ENCODE measurements at places on chromosomes 6 and 20.

GRCh38 chr6:152135755-152136448 is 328.4 kb downstream of the ESR1 start:
- DNase-seq: no peak

DNA sequence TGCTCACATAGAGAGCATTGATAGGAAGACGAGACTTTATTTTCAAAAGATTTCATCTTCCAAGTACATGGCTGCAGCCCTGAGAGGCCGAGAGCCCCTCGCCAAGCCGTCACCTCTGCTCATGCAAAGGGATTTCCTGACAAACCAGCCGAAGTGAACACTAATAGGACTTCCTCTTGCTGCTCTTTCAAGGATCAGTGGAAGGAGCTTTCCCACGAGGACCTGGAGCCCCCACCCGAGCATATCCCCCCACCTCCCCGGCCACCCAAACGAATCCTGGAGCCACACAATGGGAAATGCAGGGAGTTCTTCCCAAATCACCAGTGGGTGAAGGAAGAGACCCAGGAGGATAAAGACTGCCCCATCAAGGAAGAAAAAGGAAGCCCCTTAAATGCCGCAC is 69.3 kb downstream of the PTPN1 start:
- no peak for DNase-seq

- no peak for DNase-seq
These were observed 430.1 kb upstream of the JAG1 start for GRCh38 chr20:11103866-11104265.

GRCh38 chr20:58054082-58054779 is 174.2 kb downstream of the ANKRD60 start:
- DNase-seq: no peak

DNA sequence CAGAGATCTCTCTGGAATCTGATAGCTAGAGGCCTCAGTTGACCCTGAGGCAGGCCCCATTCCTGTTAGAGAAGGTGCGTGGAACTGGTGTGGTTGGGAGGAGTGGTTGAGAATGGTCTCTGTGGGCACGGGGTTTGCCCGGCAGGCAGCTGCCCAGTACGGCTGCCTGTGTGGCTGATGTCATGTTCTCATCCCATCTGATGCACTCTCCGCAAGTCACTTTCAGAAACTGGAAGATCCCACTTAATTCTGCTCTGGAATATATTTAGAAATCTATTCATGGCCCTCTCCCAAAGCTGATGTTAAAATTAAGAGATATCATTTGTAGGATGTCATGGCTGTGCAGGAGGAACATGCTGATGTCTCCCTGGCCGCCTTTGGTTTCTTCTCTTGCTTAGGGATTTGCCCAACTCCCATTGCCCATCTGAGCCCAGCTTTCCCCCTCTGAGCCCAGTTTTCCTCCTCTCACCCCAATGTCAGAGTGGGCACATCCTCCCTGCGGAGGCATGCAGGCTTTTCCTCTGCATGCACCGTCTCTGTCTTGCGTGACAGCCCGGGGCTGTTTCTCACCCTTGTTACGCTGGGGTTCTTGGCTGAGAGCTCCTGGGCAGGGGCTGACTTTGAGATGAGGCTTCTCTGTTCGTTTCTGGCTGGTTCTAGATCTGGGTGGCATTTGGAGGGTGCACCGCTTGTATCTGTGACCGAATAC is 21.0 kb downstream of the PHACTR3 start:
- DNase-seq: no peak

DNA sequence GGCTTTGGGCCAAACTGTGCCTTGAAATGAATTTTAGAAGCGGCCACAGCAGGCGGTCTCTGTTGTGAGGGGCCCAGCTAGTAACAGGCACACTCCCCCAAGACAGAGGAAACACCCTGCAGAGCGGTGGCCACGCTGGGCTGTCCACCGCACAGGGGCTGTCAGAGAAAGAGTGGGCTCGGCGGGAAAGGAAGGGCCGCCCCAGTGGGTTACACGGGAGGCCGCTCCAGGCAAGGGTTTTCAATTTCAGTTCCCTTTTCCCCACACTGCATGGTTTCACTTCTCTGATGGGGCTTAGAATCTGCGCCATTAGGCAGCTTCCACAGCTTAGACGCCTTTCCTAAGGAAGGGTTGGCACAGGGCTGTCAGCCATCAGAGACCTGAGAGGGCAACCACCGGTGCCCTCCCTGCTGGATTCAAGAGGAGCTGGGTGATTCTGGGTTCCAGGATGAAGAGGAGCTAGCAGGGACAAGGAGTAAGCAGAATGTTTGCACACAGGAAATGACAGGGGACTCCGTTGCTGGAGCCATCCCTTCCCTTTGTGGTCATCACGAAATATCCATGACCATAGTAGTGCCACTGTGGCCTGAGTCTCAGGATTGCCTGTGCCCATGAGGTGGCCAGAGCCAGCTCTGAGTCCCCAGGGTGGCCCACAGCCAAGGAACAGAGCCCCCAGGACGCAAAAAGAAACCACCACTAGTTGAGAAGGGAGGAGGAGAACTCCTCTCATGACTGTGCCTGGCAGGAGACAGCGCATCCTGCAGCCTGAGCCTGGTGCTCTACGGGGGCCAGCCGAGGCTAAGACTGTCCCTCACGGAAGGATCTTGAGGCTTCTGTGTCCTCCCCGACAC is 282.7 kb downstream of the NRN1 start:
- DNase-seq: no peak

DNA sequence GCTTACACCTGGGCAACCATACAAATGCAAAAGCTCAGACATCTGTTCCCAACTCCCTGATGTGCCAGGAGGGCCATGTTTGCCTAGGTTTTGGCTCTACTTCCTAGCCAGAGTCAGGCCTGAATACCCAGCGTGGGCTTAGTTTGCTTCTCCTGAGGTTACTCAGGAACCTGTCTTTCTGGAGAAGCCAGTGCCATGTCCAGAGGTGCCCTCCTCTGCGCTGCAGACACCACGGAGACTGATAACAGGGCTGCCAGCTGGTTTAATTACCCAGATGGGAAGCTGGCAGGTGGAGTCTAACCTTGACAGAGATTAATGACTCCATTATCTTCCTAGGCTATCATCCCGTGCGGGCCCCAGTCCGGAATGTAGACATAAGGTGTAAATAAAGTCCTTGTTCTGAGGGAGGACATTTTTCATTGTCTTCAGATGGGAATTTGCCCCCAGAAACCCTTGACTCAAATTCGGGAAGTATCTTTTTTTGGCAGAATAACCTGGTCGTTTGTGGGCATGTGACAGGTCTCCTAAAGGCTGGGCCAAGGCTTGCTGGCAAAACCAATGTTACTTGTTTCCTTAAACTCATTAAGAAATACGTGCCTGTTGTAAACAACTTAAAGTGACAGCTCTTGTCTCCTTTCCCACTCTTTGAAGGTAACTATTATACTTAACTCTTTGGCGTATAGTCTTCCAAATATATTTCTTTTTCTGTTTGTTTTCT is 29.2 kb upstream of the ZNFX1 start:
- DNase-seq: no peak

- DNase-seq: no peak
These were observed 120.8 kb upstream of the BCLAF1 start for GRCh38 chr6:136410201-136411024.

DNA sequence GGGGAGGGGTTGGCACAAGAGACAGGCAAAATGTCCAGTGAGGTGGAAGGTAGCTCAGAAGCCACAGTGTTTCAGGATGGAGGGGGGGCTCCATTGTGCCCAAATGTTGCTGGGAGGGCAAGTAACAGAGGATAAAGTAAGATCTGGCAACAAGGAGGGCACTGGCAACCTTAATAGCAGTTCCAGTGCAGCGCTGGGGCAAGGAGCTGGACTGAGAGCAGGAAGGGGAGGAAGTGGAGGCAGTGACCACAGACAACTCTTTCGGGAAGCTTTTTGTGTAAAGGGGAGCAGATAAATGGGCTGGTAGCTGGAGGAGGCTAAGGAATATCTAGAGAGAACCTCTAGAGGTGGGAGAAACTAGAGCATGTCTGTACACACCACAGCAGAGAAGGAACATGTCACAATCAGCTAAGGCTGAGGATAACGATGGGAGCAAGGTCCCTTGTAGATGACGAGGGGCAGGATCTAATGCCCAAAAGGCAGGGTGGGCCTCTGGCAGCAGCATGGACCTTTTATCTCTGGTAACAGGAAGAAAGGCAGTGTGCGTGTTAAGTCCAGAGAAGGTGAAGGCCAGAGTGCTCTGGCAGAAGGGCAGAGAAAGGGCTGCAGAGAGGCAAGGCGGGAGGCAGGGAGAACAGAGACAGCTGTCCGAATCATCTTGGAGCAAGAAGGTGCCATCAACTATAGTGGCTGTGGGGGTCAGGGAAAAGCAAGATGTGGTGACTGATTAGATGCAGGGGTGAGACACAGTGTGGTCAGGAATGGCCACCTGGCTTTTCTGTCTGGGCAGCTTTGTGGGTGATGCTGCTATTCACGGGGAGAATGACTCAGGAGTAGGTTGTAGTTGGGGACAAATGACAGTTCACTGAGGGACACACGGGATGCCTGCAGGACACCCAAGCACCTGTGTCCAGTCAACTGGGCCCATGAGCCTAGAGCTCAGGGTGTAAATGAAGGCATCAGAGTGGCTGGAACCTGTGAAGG is 17.4 kb downstream of the TMEM242 start:
- DNase-seq: no peak

DNA sequence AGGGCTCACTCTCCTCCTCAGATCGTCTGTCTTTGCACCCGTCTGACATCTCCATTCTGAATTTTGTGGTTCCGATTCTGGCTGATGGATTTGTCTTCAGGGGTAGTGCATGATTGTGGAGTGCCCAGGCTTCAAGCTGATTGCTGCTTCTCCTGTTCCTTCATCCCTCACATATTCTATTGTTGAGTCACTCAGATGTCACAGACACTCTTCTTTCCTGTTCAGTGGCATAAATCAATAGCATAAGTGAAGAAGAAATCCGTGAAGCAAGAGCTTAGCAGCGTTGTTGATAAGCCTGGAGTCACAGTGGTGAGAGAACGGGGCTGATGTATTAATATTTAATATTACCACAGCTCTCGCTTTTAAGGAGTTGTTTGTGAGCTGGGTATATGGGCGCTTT is 152.5 kb downstream of the MTHFD1L start:
- no peak for DNase-seq

- DNase-seq: no peak
These were observed 15.9 kb downstream of the NDUFAF5 start for GRCh38 chr20:13800728-13801134.

- DNase-seq: no peak
These were observed 102.2 kb downstream of the PREX1 start for GRCh38 chr20:48725555-48725991.

DNA sequence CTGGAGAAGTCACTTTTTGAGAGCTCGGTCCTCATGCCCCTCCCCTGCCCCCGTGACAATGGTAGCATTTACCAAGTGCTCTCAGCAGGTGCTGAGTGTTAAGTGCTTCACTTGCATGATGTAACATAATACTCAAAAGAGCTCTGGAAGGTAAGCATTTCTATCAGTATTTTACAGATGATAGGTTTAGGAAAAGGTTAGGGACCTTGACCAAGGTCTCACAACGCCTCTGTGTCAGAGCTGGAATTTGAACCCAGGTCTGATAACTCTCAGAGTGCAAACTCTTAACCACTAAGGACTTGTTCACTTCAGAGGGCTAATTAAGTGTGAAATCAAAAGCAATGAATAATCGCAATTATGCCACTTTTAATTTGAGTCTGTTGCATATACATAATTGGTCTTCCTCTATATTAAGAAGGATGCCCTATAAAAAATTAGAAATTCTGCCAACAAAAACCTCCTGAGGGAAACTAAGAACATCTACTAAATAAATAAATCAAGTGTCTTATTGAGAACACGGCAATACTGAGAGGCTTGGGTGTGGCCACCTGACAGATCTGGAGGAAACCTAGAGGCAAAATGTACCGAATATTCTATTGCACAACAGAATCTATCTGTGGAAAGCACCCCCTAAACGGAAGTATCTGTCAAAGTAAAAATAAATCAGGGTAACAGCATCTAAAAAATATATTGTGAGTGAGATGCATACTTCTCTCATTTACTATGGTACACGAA is 109.8 kb downstream of the BACH2 start:
- DNase-seq: no peak

GRCh38 chr20:23880417-23880816 is 869 bp upstream of the CST5 start:
- DNase-seq: no peak

DNA sequence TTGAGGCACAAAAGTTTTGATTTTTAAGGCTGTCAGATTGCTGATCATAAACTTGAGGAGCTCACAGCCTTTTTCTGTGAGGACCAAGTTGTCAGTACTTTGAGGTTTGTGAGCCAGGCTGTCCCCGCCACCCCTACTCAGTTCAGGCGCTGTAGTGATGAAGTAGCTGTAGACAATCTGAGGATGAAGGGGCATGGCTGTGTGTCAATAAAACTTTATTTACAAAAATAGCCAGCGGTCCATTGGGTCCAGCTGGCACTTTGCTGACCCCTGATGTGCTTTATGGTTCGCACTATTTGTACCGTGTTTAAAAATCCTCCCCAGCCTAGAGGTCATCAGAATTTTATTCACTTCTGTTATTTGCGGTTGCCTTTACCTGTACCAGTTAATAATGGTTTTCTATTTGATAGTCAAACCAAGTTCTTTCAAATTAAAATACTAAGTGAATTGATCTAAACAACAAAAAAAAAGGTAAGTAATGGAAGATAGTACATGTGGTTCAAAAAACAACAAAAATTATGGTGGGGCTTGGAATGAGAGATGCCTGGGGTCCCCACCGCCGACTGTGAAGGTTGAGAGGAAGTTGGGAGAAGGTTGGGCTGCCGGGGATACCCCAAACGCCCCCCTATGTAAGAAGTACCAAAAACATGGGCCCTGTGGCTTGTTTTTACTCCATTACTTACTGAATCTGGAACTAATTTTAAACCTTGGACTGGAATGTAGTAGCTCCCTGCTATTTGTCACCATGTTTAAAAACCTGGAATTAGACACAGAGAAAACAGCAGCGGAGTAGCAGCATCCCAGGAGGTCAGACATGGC is 123.6 kb downstream of the SYCP2 start:
- no peak for DNase-seq

GRCh38 chr6:113359155-113360140 is 497.7 kb upstream of the MARCKS start:
- DNase-seq: no peak

Measured in activated T-cell treated with anti-CD3 and anti-CD28 coated beads, Interleukin-2, amount 50 U/mL, for 4 hours (primary cell).